ENCODE measurements at places on chromosomes 6 and 20.

- DNase-seq: no peak
These were observed 521.2 kb upstream of the IMPG1 start for GRCh38 chr6:76593668-76594067.

DNA sequence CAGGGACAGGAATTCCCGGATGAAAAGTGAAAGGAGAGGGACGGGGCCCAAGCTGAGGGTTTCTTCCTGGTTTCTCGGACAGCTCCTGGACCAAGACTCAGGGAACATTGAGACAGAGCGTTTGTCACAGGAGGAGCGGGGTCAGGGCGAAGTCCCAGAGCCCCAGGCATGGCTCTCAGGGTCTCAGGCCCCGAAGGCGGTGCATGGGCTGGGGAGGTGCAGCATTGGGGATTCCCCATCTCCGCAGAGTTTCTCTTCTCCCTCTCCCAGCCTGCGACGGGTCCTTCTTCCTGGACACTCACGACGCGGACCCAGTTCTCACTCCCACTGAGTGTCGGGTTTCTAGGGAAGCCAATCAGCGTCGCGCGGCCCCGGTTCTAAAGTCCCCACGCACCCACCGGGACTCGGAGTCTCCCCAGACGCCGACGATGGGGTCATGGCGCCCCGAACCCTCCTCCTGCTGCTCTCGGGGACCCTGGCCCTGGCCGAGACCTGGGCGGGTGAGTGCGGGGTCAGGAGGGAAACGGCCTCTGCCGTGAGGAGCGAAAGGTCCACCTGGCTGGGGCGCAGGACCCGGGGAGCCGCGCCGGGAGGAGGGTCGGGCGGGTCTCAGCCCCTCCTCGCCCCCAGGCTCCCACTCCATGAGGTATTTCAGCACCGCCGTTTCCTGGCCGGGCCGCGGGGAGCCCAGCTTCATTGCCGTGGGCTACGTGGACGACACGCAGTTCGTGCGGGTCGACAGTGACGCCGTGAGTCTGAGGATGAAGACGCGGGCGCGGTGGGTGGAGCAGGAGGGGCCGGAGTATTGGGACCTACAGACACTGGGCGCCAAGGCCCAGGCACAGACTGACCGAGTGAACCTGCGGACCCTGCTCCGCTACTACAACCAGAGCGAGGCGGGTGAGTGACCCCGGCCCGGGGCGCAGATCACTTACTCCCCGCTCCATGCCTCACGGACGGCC, 54.6 kb upstream of the POLR1H start:
- DNase-seq: no peak

- DNase-seq: no peak
These were observed 27.1 kb upstream of the HAO1 start for GRCh38 chr20:7967199-7967844.

- no peak for DNase-seq
These were observed 390.5 kb upstream of the HSF2 start for GRCh38 chr6:122009000-122009350.

- DNase-seq: no peak
These were observed 101.6 kb upstream of the CARMIL1 start for GRCh38 chr6:25177500-25178028.

DNA sequence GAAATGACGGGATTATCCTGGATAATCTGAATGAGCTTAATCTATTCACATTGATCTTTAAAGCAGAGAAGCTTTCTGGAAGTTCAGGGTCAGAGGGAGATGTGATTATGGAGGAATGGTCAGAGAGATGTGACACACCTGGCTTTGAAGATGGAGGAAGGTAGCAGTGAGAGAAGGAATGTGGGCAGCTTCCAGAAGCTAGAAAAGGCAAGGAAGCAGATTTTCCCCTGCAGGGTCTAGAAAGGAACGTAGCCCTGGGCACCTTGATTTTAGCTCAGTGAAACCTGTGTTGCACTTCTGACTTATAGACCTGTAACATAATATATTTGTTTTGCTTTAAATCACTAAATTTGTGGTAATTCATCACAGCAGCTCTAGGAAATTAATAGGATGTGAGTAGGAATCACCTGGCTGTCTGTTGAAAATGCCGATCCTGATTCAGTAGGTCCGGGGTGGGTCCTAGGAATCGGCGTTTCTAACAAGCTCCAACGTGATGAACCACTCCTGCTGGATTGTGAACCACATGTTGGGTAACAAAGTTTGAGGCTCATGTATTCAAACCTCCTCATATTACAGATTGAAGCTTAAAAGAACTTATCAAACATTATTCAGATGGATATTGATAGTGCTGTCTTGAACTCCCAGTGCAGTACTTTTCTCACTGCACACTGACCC, 157.0 kb downstream of the GJA1 start:
- no peak for DNase-seq

DNA sequence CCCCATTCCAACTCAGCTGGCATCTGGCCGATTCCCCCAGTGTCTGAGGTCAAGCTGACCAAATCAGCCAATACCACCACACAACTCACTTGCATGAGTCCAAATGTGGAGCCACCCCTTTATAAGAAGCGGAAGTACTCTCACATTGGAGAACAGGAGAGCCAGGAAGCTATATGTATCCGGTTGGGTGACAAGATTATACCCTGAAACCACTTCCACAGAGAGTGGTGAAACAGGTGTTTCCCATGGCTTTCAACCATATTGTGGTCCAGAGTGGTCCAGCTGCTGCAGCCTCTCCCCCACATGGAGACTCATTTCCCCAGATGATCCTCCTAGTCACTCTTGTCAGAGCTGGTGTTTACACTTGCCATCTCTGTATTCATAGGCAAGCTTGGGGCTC, 24.0 kb upstream of the SERINC1 start:
- no peak for DNase-seq

GRCh38 chr20:63475209-63475608, 2.8 kb upstream of the KCNQ2 start:
- no peak for DNase-seq

DNA sequence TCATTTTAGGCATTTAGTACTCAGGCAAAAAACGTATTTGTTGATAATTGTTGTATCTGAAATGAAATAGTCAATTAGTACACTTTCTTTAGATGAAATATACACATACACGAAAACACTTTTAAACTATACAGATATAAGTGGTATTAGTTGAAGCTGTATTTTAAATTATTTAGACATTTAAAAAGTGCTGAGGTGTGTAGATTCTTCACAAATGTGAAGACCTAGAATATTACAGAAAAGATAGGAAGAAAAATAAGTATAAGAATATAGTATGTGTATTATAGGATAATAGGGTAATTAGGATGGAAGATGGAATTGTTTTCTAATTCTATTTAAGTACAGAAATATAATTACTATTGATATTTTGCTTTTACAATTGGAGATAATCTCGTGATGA, 4.6 kb downstream of the ZFAND3 start:
- DNase-seq: no peak

DNA sequence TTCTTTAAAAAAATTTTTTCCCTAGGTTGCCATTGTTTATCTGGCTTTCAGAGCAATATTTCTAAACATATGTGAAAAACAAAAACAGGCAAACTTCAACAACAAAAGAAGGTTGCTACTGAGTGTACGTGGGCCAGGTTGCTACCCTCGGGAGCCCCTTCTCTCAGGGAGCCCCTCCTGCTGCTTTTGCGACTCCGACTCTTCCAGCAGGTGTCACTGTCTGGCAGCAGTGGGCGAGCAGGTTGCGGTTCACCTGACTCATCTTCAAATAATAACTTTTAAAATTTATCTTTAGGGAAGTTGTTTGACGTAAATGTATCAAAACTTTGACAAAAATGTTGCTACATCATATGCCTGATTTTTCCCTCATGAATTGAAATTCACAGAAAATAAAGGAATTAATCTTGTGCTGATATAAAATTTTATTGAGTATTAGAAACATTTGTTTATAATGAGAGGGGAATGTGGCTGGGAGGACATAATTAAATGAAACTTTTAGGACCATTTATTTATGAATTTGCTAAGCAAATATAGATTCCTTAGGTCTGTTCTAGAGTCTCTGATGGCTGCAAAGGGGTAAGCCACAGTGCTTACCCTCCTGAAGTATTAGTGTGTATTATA, 138.8 kb downstream of the HIVEP1 start:
- no peak for DNase-seq

DNA sequence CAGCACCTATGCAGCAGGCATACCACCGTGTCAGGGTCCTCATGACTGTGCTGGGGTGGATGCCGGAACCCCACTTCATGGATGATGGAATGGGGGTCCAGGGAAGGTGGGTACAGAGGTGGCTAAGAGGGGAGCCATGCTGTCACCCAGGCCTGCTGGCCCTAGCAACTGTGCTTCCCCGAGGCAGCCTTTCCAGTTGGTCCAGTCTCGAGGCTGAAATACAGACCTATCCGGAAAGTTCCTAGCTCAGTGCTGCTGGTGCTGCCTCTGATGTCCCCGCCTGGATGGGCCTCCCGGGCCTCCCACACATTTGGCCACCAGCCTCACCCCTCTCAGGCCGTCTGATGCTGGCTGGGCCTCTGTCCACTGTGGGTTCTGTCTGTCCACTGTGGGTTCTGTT, 17.4 kb downstream of the SIRPA start:
- DNase-seq: no peak

DNA sequence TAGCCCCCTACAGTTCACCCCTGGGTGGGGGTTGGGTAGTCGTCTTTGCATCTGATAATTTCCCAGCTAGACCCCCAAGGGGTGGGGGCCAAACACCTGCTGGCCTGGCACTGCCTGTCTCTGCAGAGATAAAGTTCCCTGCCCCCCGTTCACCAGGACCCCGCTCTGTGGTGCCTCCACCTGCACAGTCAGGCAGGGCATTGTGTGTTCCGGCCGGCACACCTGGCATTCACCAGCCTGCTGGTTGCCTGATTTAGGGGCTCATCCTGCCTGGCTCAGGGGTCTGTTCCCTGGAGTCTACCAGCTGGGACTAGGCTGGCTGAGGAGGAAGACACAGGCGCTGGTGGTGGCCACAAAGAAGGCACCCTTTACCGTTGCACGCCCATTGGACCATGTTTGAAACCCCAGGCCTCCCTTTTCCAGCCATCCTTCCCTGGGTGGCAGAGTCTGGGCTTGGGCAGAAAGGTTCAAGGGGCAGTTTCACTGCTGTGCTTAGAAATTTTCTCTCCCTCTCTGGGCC, 30.8 kb upstream of the SCRT2 start:
- no peak for DNase-seq

DNA sequence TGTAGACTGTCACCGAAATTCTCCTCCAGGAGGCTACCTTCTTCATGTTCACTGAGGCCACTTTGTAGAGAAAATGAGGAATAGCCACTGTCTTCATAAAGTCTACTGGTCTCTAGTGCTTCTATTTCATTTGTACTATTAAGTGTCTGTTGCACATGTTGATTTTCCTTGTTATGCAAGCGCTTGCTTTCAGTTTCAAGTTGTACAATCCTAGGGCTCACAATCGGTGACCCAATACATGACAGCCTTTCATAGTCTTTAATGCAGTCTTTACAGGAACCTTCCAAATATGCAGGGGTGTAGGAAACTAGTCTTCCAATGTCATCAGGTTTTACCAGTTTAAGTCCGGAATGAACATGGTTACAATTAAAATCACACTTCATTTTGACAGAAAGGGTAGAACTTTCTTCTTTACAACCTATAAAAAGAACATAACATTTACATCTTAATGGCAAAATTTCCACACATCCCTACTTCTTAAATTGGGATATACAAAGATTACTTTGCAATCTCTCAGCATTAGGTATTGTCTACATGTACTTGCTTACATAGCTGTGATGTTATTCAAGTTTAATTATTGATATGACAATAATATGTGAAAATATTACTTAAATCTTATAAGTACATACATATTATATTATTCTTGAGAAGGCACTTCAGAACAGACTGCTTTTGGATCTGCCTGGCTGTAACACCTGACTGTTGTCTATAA, 7.5 kb downstream of the FBXO5 start:
- DNase-seq: no peak

DNA sequence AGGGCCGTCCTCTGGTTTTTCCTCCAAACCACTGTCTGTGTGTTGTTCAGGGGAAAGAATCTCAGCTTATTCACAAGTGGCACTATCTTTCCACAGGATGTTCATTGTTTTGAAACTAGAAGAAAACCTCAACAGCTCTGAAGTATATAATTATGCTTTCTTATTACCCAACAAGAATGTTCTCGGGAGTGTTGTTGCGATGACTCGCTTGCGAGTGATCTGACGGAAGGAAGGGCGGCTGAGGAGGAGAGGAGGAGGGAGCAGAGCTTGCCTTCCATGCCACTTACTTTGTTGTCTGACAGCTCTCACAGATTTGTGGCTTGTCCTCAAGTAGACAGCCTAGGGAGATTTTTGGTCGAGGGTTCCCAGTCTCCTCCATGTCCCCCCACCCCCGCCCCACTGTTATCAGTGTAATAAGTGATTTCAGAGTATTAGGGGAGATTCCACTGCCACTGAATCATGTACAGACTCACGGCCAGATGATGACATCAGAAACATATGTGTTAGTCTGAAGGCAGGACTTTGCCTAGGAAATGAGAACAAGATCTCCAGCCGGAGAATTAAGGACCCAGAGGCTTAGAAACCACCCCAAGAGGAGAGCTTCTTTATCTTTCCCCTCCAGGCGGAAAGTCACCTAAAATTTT, 80.7 kb upstream of the CCN6 start:
- no peak for DNase-seq

- DNase-seq: no peak
These were observed 1.4 kb downstream of the MDGA1 start for GRCh38 chr6:37696220-37696840.

DNA sequence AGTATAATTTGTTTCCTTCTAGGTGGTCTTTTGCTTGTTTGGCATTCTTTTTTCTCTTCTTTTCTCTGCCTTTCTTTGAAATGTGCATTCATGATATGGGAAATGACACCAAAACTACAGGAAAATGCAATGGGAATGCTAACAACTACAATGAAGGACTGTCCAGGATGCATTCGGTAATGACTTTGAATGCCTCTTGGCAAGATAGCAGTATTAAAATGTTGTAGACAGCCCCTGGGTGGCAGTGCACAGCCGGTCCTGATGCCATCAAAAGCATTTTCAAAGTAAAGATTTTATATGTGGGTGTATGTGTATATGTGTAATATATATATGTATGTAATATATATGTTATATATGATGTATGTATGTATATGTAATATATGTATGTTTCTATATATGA, 218.8 kb upstream of the MMS22L start:
- DNase-seq: no peak

DNA sequence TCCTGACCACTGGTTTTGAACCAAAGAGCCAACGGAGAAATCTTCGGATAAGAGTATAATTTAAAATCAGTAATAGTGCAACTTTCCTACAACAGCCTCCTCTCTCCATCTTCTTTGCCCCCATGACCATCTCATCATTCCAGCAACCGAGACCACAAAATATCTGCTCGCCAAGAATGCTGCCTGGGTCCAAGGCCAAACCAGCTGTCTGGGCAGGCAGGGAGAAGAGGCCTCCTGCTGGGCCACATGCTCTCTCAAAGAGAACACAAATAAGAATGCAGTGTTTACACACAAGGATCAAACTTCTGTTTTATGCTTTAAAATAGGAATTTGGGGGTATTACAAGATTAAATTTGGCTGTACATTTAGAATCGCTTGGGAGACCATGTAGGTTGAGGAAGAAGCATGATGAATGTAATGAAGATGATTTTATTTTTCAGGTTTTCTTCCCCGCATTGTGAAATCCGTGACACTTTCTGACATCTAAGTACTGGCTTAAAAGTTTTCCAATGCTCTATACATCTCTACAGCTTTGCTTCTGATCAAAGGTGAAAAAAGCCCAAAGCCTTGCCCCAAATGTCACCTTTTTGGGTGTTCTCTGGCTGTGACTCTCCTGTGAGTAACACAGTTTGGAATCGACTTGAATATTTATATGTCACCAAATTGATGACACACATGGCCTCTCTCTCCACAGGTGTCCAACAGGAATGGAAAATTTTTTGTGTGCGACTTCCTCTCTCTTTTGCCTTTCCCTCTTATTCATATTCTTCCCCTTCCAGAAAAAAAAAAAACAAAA, 79.4 kb upstream of the PROKR2 start:
- DNase-seq: no peak
